IgD-negative memory B cell (primary cell): ENCODE measurements at places on chromosomes 11 and 22. TPM values are rescaled to one million over a fixed set of nuclear protein-coding genes. Genes with fewer than 3 reads are reported as not detected.

Gene C11orf16
- polyA plus RNA-seq, result not detected

Gene LIF
- polyA plus RNA-seq, result not detected

Gene FHIP1B
- 14.9 TPM for polyA plus RNA-seq

Gene FAM168A
- 2.6 TPM for polyA plus RNA-seq

Gene KRTAP5-9
- polyA plus RNA-seq, result not detected

Gene VSTM5
- 0.06 TPM for polyA plus RNA-seq

Gene PPFIBP2
- 29.1 TPM for polyA plus RNA-seq

Gene CALCA
- polyA plus RNA-seq, result not detected

Gene HTR3B
- polyA plus RNA-seq, result not detected

Gene C22orf42
- not detected for polyA plus RNA-seq

Gene PKNOX2
- not detected for polyA plus RNA-seq
